Muscle of arm (tissue), 14 donors: ENCODE measurements at places on chromosomes 16 and 17. TPM values are rescaled to one million over a fixed set of nuclear protein-coding genes. Genes with fewer than 3 reads are reported as not detected.

WSB1 gene
- polyA plus RNA-seq: 124 TPM

KRTAP4-6 gene
- polyA plus RNA-seq: not detected

VMO1 gene
- 0.86 TPM for polyA plus RNA-seq

NMRAL1 gene
- 14.7 TPM for polyA plus RNA-seq

CLDN7 gene
- polyA plus RNA-seq: 0.95 TPM

TPSG1 gene
- polyA plus RNA-seq: 1.2 TPM

EVPL gene
- polyA plus RNA-seq: 11.6 TPM

ZNF624 gene
- 9.4 TPM for polyA plus RNA-seq

RAB37 gene
- polyA plus RNA-seq: 2.1 TPM

TXNL4B gene
- polyA plus RNA-seq: 11.0 TPM

PPY gene
- not detected for polyA plus RNA-seq

ACADVL gene
- polyA plus RNA-seq: 341 TPM

OTOP2 gene
- polyA plus RNA-seq: not detected

BRIP1 gene
- 5.4 TPM for polyA plus RNA-seq

KCNG4 gene
- polyA plus RNA-seq: 0.05 TPM

LGALS9 gene
- polyA plus RNA-seq: 12.8 TPM

EVI2A gene
- polyA plus RNA-seq: 1.9 TPM

TERB1 gene
- polyA plus RNA-seq: not detected

STH gene
- not detected for polyA plus RNA-seq

CLEC18B gene
- 0.94 TPM for polyA plus RNA-seq

CES5A gene
- polyA plus RNA-seq: not detected

KRTAP4-9 gene
- not detected for polyA plus RNA-seq

GPR139 gene
- not detected for polyA plus RNA-seq

NCBP3 gene
- polyA plus RNA-seq: 85.9 TPM

CD300E gene
- polyA plus RNA-seq: 0.18 TPM

DBNDD1 gene
- 7.0 TPM for polyA plus RNA-seq

LPO gene
- 0.40 TPM for polyA plus RNA-seq

LLGL1 gene
- 21.5 TPM for polyA plus RNA-seq

NEK8 gene
- 2.1 TPM for polyA plus RNA-seq

CPNE7 gene
- polyA plus RNA-seq: 1.8 TPM

DNAH2 gene
- polyA plus RNA-seq: 3.8 TPM

XAF1 gene
- 7.8 TPM for polyA plus RNA-seq

ADAMTS18 gene
- 0.89 TPM for polyA plus RNA-seq

SHISA9 gene
- polyA plus RNA-seq: 0.21 TPM

MYH10 gene
- 55.0 TPM for polyA plus RNA-seq
